Islet precursor cell (in vitro differentiated cells): ENCODE measurements at places on chromosomes 2 and 18.

DNA sequence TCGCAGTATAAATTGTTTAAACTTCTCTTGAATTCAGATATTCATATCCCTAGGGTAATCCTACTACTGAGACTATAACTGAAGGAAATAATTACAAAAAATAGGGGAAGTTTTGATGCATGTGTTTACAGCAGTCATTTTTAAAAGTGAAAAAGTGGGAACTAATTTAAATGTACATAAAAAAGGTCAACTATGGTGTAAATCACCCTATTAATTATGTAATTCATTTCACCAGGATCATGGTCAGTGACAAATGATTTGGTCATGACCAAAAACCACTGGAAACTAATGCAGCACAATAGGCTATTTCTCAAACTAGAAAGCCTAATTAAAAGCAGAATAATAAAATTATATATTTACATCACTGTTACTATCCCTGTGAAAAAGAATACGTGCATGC is 5.0 kb upstream of the CNGA3 start:
- DNase-seq = no peak

DNA sequence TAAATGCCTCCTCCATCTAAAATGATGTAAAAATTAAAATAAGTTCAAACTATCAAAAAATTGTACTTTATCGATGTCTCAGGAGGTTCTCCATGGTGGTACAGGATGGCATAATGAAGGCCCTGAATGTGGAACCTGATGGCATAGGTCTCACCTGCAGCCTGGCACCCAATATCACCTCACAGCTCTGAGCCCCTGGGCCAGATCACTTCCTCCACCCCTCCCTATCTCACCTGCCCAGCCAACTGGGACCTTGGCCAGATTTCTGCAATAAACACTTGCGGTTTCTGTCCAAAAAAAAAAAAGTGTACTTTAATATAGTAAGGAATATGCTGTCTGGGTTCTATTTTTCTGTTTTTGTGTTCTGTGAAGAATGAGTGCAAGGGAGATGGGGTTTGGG is 6.7 kb upstream of the RBM45 start:
- no peak for DNase-seq

DNA sequence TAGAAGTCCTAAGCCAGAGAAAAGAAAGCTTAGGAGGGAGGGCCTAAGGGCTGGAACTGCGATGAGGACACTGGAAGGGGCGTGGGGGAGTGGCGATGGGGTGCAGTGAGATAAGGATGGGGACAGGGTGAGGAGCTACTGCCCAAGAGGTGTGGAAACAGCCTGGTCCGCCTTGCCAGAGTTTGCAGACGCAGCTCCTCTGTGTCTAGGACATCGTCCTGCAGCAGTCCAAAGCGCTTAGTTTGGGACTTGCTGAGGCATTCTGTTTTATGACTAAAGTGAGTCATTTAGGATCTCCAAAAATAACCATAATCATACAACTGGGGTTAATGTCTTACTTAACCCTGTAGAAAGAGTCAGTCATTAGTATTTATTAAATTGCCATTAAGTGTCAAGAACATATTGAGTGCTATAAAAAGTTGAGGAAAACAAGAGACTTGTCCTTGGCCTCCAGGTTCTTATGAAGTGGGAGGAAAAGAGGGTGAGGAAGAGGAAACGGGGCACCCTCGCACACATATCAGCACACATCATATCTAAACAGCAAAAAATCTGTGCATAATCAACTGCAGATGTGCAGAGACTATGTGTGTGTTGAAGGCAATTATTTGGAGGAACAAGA is 74.8 kb downstream of the CDK15 start:
- no peak for DNase-seq

- no peak for DNase-seq
Observed at GRCh38 chr2:55363636-55364035, 56.0 kb downstream of the CCDC88A start.

DNA sequence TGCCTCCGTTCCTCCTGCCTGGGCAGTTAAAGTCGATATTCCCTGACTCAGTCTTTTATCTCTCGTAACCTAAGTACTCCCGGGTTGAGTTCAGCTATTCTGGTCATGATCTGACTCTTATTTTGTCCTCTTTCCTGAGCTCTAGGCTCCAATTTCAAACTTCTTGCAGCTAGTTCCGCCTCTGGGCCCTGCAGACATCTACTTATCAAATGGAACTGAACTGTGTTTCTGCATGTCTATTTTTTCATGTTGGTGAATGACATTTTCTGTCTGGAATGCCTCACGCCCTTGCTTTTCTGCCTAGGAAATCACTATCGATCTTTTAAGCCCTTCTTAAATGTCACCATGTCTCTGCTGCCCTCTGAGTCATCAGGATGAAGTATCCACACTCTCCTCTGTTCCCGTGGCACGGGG is 101.5 kb downstream of the VAPA start:
- peak; percentile 68 for DNase-seq

DNA sequence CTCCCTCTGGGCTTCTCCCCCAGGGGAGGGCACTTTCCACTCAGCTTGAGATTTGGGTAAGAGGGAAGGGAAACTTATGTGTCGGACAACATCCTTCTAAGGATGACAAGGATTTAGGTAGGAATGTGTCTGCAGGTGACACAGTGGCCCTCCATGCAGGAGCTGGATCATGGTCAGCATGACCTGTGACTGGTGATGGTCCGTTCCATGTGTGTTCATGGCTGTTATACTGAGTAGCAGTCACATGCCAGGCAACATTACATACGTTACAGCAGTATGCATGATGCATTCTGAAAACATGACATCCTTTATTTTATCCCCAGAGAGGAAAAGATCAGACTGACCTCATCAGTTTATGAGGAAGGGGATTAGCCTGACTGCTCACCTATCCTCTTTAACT is 192.1 kb downstream of the SEPTIN10 start:
- no peak for DNase-seq

GRCh38 chr2:232667989-232668583 is 29.0 kb upstream of the GIGYF2 start:
- DNase-seq = no peak

- DNase-seq = no peak
Observed at GRCh38 chr2:168920504-168921157, 19.5 kb downstream of the G6PC2 start.

DNA sequence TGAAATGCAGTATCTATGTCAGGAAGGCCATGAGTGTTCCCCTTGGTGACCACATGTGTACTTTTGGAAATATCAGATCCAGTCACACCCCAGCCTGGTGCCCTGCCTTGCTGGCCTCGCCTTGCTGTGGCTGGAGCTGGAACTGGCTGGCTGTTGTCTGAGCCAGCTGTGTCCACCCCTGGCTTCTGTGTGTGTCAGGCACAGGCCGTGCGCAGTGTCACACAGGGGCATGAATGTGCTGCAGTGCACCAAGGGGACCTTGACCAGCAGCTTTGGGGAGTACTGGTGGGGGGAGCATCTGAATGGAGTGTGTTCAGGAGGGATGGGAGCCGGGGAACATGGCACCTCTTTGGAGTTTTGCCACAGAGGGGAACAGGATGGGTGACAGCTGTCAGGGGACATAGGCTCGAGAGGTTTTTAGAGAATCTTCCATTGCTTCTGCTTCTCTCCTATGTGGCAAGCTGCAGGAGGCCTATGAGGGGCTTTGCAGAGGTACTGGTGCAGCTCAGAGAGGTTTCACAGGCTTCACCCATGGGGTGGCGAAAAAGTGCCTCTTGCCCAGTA is 44.7 kb upstream of the FAHD2A start:
- DNase-seq = peak; percentile 21

GRCh38 chr18:73235491-73235890 is 367.7 kb upstream of the NETO1 start:
- DNase-seq = peak; percentile 92

- DNase-seq = no peak
Observed at GRCh38 chr2:212960336-212960735, 191.1 kb downstream of the IKZF2 start.

DNA sequence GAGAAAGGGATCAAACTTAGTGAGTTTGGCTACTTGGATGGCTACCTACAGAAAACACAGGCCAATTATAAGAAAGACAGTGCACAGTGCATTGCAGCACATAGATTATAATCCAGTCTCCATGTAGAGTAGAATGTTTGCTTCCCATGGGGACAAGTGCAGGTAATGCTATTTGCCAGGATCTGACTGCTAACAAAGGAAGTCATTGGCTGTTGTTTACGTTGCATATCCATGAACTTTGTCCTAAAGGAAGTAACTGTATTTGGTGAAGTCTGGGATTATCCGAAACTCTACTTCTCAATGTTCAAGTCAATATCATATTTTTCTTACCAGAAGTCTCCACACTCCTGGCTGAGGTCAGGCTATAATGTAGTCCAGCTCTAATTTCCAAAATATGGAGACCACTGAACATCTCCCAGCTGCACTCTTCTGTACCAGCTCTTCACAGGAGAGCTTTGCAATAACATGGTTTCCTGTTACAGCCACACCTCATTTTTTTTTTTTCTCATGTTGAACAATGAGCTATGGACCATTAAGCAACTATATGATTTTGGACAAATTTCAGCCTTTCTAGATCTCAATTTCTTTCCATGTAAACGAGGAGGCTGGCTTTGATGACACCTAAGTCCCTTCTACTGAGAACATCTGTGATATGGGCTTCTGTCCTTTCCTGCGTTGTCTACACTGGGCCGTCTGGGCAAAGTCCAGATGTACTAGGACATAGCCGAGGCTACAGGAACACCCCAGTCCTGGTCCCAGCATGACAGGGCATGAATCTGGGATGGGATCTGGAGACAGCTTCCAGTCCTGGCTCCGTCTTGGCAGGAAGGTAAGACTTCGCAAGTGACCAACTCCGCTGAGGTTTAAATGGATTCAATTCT is 154.8 kb downstream of the LAMA1 start:
- DNase-seq = no peak

- no peak for DNase-seq
Observed at GRCh38 chr18:37006742-37007141, 177.8 kb downstream of the KIAA1328 start.

DNA sequence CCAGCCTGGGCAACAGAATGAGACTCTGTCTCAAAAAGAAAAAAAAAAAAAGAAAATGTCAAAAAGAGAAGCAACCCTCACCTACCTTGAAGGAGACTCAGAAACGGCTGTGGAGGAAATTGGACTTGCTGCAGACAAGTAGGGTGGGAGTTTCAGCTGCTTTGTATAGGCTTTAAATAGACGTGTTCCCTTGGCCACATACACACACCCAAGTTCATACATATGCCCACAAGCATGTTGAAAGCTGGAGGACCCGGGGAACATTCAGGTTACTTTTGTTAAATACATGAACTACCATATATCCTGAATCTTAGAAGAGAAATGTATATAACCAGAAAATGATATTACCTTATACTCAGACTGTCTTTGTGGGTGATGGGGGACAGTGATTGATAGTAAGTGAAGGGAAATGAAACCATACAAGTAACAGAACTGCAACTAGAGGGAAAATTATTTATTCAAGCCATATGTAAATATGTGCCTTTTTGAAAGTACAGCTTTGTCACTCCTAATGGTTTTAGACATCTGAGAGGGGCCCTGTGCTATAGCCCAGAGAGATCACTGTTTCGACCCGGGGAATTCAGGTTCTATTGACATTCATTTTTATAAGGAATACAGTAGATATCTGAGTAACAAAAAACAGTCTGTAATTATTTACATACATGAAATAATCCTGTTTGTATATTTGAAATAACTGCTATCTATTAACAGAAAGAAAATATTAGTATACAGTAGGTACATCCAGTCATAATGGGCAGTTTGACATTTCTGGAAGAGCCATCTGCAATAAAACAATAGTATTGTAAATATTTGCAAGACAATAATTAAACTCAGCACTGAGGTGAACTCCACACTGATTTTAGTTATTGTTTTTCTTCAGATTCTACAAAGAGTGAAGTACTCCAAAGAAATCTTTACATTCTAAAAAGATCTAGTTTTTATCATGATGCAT is 48.0 kb upstream of the TGIF1 start:
- DNase-seq = no peak

DNA sequence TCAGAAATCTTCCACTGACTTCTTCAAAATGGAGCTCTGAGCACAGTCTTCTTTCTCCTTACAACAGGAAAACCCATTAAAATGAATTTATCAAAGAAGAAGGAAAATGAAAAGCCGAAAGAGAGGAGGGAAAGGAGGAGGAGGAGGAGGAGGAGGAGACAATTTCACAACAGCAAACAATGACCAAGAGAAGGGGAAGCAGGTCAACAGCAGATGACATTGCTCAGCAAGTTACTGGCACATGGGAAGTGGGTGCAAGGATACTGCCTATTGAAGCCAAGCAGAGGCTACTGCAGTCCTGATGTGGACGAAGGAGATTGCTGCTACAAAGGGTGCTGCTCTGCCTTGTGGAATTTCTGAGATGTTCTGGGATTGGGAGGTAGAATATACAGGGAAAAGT is 268.2 kb upstream of the FBXO11 start:
- DNase-seq = no peak

- no peak for DNase-seq
Observed at GRCh38 chr2:134362740-134363139, 108.9 kb downstream of the MGAT5 start.

- no peak for DNase-seq
Observed at GRCh38 chr2:109160714-109161440, 31.9 kb downstream of the SH3RF3 start.

DNA sequence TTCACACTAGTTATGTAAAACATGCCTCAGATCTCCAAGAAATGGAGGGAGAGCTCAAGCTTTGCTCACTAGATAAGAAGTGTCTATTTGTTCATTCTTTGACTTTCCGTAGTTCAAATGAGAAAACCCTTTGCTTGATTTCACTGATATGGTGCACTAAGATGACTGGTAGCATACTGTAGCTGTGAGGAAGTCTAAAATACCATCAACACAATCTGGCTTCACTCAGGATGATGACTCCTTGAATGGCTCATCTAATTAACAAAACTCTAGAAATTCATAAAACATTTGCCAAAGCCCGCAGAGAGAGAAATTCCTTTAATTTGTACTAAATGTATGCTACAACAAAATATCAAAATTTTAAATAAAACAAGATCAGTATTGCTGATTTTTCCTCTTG is 152.8 kb upstream of the STK17B start:
- no peak for DNase-seq

DNA sequence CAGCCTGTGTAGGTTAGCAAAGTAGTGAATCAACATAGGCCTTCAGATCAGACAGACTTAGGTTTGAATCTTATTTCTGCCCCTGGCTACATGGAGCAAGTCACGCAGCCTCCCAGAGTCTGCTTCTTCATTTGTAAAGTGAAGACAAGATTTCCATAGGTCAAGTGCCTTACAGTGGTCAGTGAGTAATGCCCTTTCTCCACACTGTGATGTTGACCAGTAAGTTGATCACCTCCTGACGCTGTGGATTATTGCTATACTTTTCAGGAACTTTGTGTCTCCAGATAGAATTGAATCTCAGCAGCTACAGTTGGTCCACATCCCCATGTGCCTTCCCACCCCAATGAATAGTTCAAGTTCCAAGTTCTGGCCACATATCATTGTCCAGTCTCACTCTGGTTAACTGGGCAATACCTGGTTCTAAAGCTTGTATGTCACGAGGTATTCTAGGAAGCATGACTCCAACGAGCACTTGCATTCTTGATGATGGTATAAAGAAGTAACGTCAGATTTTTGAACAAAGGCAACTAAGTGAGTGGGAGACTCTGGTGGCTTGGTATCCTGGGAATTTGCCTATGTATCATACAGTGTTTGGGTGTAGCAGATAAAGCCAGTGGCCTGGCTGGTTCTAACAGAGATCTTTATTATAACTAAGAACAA is 2.1 kb upstream of the CLIP4 start:
- DNase-seq = no peak
